Colonic mucosa (tissue), 4 donors: ENCODE measurements at places on chromosomes 1 and 21. TPM values are rescaled to one million over a fixed set of nuclear protein-coding genes. Genes with fewer than 3 reads are reported as not detected.

The PTCH2 gene
- total RNA-seq = 0.48 TPM

DNA sequence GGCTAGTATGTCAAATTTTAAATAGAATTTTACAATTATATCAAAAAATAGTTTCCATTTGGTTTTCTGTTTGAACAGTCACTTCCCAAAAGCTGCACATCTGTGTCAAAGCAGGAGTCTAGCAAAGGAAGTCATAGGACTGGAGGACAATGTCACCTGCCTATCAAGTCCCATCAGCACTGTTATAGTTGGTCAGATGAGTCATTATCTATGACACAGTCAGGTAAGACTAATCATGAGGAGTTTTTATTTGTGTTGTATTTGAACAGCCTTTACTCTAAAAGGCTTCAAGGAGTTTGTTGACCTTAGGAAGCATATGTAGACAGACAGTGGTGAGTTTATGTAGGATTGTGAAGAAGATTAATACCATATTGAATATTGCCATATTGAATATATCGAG lies 74.2 kb upstream of the QSOX1 start:
- DNase-seq = no peak

DNA sequence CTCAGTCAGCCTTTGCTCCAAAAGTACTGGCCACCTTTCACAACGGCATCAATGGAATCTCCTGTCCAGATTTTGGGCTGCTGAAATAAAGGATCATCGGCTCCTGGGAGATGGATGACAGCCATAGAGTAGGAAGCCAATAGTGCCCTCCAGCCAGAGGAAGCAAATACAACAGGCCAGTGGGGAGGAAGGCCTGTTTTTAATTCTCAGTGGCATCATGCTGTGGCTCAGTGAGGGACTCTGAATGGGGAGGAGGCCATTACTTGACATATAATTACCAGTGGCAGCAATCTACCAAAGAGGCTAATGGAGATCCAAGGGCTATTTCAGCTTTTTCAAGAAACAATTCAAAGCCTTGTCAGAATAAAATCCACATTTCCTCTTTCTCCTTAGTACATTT lies 26.7 kb downstream of the COLGALT2 start:
- DNase-seq = no peak

- DNase-seq = no peak
These were observed 239.5 kb downstream of the HMCN1 start for GRCh38 chr1:185973645-185974044.

The FCRL5 gene
- 1.8 TPM for total RNA-seq

GRCh38 chr21:35053356-35054096 lies 4.4 kb upstream of the RUNX1 start:
- DNase-seq = no peak

- DNase-seq = no peak
These were observed 247.1 kb downstream of the NPHP4 start for GRCh38 chr1:5744911-5745799.

DNA sequence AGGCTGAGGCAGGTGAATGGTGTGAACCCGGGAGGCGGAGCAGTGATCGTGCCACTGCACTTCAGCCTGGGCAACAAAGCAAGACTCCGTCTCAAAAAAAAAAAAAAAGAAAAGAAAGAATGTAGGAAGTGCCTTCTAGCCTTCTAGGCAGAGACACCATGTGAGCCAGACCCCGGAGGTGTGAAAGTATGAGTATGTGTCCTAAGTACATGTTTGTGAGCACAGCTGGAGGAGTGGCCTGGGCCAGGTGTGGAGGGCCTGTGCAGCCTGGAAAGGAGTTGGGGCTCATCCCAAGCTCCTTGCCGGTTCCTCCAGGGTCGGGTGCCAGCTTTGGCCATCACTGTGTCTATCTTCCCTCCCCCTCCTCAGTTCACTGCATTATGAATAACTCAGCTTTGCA lies 13.0 kb downstream of the SOX13 start:
- DNase-seq = no peak

DNA sequence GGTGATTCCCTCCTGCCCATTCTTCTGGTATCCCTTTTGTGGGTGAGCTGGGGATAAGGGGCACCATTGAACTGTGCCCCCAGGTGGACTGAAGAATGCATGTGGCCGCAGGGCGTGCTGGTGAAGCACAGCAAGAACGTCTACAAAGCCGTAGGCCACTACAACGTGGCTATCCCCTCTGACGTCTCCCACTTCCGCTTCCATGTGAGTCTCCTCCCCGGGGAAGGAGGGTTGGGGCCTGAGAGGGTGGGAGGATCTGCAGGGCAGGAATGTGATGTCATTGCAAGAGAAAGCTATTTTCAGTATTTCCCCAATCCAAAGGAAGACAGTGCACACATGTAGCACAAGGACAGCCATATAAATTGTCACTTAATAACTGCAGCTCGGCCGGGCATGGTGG lies 7.5 kb upstream of the KPNA6 start:
- DNase-seq = no peak

DNA sequence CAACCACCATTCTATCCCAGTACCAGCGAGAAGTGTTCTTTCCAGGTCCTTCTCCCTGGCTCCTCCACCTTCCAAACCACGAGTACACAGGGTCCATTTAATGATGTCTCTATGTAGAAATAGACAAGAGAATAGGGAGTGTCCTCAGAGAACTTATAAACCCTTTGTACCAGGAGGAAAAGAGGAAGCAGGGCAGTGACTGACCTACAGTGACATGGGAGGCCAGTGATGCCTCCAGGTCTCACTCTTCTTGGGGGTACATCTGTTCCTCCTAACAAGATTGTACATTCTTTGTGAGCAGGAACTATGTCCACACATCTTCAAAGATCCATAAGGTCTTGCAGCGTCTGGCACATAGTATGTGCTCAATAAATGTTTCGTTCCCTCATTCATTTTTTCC lies 18.7 kb upstream of the FMOD start:
- DNase-seq = no peak
